ENCODE measurements at places on chromosomes 4 and X.

- DNase-seq = no peak
Measured at GRCh38 chr4:145755802-145756201, 75.9 kb downstream of the C4orf51 start.

GRCh38 chr4:98204236-98204553, 57.0 kb upstream of the RAP1GDS1 start:
- no peak for DNase-seq

DNA sequence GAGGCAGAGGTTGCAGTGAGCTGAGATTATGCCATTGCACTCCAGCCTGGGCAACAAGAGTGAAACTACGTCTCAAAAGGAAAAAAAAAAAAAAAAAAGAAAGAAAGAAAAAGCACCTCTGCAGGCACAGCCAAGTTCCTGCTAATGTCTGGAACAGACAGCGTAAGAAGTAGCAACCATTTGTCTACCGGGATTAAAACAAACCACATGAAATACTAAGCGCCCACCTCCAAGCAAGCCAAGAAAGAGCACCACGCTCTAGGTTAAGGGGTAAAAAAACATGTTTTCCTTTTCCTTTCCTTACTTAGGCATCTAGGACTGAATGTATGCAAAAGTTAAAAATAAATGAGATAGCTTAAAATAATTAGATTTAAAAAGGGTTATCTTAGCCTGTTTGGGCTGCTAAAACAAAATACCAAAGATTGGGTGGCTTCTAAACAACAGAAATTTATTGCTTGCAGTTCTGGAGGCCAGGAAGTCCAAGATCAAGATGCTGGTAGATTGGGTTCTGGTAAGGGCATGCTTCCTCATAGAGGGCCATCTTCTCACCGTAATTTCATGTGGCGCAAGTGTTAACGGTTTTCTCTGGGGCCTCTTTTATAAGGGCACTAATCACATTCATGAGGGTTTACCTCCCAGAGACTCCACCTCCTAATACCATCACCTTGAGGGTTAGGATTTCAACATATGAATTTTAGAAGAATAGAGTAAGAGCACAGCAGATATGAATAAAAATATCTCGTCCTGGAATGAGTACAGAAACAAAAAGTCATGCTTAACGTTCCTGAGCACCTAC, 12.3 kb downstream of the GPC4 start:
- no peak for DNase-seq

DNA sequence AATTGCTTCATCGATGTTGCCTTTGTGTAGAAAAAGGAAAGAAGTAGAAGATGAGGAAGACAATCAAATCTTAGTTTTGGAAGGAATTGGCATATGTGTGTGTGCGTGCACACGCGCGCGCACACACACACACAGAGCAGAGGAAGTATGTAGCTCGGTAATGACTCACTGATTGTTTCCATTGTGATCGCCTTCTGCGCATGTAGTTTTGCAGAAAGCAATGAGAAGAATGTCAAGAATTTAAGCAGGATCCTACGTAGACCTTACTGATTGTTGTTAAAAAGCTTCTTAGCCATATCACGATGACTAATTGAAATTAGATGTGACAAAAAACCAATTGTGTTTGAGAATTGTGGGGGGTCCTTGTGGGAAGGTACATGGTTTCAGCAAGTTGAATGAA, 12.8 kb upstream of the LIMCH1 start:
- no peak for DNase-seq

DNA sequence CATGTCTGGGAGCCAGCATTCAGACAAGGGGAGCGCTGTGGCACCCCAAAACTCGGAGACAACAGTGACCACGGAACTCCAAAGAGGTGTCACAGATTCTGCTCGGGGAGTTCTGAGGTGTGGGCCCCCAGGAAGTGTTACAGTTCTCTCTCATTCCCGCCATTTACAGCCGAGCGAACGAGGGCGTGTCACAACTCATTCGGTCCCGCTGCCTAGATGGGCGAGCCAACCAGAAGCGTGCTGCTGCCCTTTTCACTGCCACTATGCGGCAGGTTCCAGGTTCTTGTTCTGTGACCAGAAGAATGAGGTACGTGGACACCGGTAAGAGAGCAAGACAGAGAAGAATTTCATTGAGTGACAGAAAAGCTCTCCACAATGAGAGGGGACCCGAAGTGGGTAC, 1370.6 kb upstream of the AGA start:
- DNase-seq = no peak

GRCh38 chr4:94285666-94286065, 57.0 kb downstream of the HPGDS start:
- no peak for DNase-seq

DNA sequence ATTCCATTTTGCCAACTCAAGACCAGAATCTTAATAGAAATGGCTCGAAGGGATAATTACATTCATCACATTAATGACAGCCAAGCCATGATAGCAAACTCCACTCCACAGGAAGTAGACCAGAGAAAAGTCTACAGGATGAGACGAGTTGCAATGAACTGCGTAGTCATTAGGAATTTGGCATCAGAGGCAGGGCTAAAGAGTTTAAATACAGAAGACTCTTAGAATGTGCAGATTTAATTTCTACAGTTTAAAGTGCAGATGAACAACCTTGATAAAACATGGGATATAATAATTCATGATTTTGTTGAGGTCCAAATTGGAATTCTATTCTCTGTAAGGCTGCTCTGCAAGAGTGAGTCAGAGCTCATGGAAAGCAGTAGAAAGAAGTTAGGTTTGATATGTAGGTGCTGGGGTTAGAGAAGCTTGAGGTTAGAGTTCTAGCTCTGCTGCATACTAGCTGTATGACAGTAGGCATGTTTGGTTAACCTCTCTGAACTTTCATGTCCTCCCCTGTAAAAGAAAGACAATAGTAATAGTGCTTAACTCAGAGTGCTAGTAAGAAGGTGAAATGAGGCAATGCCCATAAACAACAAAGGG, 32.2 kb downstream of the LNX1 start:
- DNase-seq = no peak

DNA sequence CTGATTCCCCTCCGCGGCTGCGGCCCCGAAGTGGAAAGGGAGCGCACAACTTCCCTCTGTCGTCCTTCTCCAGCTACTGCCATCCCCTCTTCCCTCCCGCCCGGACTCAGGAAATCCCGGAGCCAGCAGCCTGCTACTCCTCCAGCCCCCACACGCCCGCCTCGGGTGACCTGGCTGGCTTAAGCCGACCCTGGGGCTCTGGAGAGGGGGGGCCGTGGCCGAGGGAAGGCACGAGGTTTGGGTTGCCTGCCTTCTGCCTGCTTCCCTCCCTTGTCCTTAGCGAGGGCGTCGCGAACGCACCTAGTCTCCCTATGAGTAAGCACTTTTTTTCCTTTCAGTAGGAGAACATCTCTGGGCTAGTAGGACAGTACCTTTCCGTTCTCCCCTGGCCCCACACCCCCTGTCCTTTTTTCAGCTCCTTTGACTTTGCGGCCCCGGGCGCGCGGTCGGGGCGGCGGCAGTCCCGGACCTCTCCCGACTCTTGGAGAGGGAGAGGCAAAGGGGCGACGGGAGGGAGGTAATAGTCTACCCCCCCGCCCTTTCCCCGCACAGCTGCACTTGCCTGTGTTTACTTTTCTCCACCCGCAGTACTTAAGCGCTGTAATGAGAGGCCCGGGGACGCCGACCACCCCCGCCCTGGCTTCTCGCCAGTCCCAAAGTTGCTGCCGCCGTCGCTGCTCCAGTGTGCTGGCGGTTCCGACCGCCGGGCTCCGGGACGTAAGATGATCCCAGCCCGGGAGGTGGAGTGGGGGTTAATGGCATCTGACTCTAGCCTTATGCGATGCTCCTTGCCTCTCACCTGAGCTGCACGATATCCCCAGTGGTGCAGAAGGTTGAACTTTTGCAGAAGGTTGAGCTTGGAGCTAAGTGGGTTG, 868 bp downstream of the PLS3 start:
- no peak for DNase-seq

DNA sequence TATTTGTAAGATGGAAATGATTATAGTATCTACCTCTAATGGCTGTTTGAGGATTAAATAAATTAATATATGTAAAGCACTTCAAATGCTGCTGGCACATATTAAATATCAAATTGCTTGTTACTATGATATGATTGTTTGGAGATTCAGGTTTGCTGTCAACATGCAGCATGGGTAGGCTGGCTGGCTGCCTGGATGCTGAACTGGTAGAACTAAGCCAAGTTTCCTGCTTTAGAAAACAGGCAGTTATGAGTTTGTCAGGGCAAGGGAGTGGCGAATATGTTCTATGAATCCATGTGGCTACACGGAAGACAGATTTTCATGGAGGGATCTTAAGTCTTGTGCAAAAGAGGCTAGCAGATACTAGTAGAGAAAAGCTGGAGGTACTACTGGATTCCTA, 239.6 kb downstream of the GBA3 start:
- DNase-seq = no peak

GRCh38 chr4:123835831-123836590, 439.4 kb downstream of the SPRY1 start:
- no peak for DNase-seq

- DNase-seq = no peak
Measured at GRCh38 chr4:6393066-6393465, 79.3 kb downstream of the PPP2R2C start.

- no peak for DNase-seq
Measured at GRCh38 chr4:85165808-85166207, 199.3 kb upstream of the WDFY3 start.

- no peak for DNase-seq
Measured at GRCh38 chrX:32572644-32573043, 638.7 kb downstream of the DMD start.

DNA sequence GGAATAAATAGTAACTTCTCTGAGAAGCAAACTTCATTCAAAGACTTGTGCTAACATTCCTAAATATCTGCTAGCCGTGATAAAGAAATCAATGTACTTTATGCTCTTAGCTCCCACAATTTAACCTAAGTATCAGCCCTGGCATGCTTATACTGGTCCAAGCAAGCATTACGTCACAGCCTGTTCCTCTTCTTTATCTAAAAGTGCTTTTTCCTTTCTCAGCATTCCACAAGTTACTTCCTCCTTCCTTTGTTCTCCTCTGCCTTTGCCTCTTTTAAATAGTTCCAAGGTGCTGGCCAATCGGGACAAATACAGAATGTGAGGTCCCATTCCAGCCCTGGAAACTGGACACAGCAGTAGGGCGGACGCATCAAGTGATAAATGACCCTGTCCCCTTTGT, 249.6 kb downstream of the DHRSX start:
- no peak for DNase-seq

DNA sequence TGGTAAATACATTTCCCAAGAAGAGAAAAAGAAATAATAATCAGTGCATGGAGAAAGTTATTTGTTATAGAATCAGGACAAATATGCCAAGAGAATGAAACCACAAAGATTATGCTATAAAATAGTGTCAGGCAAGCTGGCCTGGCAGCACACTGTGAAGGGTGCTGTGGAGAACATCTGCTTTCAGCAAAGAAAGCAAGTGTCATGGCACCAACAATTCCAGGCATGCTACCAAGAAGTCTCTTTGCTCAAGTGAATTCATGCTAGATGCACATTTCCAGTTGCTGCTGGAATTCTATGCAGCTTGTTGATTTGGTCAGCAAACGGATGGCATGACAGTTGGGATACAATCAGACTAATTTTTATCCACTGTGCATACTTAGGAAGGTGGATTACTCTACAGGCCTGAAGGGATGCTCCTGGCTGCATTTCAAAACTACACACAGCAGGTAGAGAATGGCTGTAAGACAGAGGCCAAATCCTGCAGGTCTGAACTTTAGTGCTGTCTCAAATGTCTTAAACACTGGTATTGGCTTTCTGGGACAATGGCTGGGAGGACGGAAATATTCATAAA, 154.6 kb upstream of the FAT1 start:
- DNase-seq = no peak

GRCh38 chr4:79181190-79181589, 144.7 kb downstream of the NAA11 start:
- DNase-seq = no peak

DNA sequence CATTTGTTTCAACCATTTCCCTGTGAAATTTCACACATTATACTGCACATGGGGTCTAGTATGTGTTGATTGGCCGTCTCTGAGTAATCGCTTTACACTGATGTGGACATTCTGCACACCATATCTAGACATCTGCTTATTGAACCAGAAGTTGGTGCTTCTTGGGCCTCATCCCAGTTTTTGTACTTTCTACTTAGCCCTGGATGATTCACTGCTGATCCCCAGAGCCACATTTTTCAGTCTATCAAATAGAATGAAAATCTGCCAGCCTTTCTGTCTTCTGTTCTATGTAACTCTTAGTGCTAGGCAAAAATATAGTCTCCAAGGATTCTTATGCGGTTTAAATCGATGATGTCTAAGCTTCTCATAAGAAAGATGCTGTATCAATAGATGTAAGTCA, 40.5 kb upstream of the RELL1 start:
- DNase-seq = no peak

GRCh38 chrX:40145001-40145922, 47.5 kb upstream of the BCOR start:
- no peak for DNase-seq

DNA sequence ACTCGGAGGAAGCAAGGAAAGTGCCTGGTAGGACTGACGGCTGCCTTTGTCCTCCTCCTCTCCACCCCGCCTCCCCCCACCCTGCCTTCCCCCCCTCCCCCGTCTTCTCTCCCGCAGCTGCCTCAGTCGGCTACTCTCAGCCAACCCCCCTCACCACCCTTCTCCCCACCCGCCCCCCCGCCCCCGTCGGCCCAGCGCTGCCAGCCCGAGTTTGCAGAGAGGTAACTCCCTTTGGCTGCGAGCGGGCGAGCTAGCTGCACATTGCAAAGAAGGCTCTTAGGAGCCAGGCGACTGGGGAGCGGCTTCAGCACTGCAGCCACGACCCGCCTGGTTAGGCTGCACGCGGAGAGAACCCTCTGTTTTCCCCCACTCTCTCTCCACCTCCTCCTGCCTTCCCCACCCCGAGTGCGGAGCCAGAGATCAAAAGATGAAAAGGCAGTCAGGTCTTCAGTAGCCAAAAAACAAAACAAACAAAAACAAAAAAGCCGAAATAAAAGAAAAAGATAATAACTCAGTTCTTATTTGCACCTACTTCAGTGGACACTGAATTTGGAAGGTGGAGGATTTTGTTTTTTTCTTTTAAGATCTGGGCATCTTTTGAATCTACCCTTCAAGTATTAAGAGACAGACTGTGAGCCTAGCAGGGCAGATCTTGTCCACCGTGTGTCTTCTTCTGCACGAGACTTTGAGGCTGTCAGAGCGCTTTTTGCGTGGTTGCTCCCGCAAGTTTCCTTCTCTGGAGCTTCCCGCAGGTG, 637 bp downstream of the AR start:
- DNase-seq = no peak

- no peak for DNase-seq
Measured at GRCh38 chr4:112343330-112344080, 46.3 kb downstream of the ALPK1 start.

DNA sequence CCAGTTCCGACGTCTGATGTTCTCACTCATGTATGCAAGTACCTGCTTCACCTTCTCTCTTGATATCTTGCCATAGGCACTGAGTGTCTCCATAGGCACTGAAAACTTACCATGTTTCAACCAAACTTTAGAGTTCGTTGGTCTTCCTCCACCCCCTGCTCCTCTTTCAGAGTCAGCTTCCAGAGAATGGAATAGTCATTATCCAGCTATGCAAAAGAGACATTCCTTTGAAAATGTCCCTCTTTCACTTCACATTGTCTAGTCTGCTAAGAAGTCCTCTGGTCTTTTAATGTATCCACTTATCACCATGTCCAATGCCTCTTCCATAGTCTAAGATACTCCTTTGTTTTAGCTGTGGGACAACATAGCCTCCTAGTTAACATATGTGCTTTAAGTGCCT, 566.0 kb upstream of the TENM3 start:
- DNase-seq = no peak

Measured in erythroblast (primary cell).